Fibroblast of skin of right quadriceps (primary cell): ENCODE measurements at places on chromosomes 7 and 10.
A peak's percentile ranks its signal among the peaks of the same experiment; 100 is the strongest.

GRCh38 chr7:22182149-22182548 is 174.8 kb downstream of the RAPGEF5 start:
- no peak for DNase-seq

GRCh38 chr7:45573661-45574415 is at the start of gene ADCY1:
TSS of gene ADCY1 (plus strand) at chr7:45574368. CDS start at chr7:45574544, 176 bp downstream.
- DNase-seq, result peak; percentile 9

DNA sequence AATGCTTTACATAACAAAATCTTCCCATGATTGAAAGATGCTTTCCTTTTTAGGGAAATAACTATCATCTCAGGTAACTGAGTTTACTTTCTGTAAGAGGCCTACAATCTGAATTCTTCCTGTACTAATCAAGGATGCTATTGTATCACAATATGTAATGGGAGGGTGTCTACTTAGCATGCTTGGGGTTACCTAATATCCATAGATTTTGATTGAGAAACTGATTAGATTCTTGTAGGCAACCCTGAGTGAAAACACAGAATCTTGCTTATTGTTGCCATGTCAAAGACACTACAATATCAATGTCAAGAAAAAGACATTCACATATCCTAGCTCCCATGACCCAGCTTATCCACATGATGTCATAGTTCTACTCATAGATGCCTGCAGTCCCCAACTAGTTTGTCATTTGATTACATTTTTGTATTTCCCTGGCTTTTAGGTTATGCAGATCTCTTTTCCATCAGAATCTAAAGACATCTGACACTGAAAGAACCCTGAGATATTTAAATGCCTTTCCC is 62.4 kb downstream of the PON1 start:
- DNase-seq, result no peak

DNA sequence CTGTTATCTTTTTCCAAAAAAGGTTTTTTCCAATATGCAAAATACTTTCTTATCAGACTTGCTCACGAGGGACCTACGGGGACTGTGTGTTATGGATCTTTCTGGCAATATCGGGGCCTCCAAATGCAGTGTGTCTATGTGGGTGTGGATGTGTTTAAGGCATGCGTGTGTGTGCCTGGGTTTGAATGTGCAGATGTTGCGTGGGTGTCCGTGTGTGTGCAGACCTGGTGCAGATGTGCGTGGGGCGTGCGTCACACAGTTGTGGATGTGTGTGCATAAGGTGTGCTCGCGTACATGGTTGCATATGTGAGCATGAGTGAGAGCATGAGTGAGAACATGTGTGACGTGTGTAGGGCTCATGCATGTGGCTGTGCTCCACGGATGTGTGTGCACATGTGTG is 19.7 kb downstream of the NKX6-2 start:
- no peak for DNase-seq
